Neuronal stem cell (in vitro differentiated cells): ENCODE measurements at places on chromosomes 1 and 21.
A peak's percentile ranks its signal among the peaks of the same experiment; 100 is the strongest.

DNA sequence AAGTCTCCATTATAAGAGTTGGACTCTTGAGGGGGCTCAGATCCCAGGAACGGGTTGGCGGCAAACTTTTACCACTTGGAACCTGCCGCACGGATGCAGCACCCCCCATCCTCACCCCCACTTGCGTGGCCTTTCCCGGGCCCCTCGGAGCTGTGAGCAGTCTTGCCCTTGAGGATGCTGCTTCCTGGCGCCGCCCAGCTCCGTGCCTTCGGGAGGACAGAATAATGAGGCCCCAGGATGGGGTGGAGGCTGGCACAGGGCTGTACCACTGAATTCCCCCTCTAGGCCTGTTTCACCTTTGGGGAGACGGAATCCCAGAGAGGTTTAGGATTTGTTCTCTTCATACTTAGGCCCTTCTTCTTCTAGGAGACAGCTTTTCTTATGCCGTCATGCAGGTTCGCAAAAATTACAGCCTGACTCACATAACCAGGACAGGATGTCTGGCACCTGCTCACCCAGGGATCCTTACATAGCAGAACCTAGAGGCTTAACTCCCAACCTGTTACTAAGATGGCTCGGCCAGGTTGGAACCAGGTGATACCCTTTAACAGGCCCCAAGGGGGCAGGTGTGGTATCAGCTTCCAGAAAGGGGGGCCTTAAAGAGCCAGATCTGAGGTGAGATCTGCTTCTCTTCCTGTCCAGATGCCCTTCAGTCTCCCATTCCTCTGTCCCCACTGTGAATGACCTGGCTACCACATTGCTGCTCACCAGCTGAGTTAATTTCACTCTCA is 1.5 kb downstream of the TRNP1 start:
- DNase-seq = no peak

DNA sequence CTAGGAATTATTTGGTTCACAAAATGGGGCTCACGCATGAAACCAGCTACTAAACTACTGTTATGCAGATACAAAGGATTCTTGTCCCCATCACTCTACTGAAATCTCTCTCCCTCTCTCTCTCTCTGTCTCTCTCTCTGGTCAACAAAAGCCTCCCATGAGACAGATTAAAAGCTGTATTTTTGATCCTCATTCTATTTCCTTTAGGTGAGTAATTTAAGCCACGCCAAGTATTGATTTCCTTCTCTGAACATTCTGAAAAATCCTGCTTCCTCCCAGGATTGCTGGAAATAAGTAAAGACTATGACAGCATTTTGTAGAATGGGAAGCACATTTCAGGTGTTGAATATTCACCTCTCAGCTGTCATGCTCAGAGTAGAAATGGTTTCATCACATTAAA is 43.7 kb downstream of the PRDX6 start:
- DNase-seq = no peak

- no peak for DNase-seq
These were observed 77.0 kb upstream of the CXADR start for GRCh38 chr21:17435565-17436543.

DNA sequence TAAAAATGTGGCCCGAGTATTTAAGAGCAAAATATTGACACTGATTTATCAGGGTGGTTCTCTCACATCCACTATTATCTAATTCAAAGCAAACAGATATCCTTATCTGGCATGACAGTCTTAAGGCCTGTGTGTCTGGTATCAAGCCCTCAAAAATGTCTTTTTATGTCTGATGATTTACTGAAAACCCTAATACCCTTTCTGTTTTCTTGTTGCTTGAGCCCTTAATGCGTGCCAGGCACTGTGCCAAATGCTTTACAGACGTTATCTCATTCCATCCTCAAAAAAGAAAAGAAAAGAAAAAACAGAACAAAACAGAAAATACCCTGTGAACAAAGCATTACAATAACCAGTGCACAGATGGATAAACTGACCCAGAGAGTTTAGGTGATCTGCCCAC is 5.7 kb downstream of the DUSP23 start:
- no peak for DNase-seq

DNA sequence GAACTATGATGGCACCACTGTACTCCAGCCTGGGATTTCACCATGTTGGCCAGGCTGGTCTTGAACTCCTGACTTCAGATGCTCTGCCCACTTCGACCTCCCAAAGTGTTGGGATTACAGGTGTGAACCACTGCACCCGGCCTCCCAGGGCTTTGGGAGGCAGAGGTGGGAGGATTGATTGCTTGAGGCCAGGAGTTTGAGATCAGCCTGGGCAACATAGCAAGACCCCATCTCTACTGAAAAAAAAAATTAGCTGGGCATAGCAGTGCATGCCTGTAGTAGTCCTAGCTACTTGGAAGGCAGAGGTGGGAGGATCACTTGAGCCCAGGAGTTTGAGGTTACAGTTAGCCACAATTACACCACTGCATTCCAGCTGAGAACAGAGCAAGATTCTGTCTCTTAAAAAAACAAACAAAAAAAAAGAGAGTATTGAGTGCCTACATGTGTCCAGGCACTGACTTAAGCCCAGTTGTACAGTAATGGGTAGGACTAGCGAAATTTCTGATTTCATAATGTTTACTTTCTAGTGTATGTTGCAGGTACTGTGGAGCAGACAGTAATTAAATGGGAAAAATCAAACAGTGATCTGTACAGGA is 4.2 kb downstream of the MANEAL start:
- no peak for DNase-seq

DNA sequence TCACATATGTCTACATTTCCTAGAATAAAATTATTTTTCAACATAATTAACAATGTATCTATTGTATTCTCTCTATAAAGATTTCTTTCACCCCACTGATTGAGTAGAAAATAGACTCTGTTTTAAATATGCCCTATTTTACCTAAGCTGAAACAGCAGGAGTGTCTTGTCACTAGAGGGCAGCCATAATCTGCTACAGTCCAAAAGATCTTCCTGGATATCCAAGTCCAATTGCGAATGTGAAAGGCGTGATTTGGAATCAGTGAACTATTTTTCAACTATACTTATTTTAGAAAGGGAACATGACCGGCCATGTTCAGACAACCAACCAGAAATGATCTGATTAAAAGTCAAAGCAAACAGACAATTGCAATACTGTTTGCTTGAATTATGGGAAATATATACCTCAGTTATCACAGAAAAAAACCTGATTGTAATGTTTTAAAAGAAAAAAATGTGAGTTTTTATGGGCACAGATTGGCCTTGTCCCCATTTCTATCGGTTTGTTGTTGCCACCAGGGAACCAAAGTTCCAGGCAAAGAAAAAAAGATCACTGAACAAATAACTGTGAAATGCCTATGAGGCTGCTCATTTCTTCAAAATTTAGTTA is 1211.0 kb upstream of the ADGRL4 start:
- peak; percentile 5 for DNase-seq

DNA sequence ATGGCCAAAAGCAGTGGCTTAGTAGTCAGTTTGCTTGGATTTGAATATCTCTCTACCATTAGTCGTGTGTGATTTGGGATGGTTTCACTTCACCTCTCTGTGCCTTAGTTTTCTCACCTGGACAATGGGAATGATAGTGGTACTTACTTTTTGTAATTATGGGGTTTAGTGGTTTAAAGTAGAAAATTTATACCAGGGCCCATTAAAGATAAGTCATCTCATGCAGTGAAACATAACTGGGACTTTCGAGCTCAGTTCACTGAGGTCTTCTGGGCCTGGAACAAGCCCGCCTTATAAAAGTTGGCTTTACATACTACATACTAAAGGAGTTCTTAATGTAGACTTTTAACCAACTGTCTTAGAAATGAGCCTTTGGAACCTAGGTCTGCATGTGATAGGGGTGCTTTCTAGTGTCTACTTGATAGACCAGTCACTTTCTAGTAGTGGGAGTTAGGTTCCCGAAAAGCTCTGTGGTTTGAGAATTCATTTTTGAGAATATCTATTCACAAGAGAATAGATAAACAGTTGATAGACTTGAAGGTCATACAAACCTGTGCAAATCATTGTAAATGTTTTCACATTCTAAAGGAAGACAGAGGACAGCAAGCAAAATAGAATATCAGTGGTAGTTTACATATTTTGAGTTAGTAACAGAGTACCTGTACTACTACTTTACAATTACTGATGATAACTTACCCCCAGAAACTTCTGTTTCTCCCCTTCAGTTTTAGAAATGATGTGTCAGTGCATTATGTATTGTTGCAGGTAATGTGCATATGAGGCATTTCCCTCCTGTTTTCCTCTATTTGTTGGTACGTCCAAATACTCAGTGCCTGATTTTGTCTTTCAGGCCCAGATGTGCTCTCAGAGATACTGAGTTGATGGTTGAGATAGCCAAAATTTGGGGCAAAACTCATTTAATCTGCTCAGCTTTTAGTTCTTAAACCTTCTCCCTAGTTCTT is 48.0 kb downstream of the DYRK1A start:
- no peak for DNase-seq

DNA sequence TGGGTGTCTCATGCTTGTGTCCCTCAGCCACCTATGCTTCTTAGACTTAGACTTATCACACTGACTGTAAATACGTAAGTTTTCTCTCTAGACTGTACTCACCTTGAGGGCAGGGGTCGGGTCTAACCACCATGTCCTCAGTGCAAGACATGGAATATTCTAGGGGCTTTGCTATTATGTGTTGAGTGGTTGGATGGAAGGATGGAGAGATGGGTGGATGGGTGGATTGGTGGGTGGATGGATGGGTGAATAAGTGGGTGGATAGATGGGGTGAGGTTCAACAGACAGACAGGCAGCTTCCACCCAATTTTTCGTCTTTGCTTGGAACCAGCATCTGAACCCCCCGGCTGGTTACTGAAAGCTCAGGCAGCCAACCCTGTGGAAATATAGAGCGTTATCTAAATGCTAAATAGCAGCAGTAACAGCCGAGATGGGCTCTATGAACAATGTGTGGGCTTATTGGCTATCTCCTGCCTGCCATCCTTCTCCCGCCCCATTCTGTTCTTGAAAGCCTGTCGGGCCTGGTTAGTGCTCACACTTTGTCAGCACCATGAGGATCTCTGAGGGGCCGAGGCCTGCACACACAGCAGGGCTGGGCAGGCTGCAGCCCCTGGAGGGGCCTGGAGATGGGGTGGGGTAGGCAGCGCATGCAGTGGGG is 130.7 kb downstream of the ACTL8 start:
- DNase-seq = no peak

GRCh38 chr1:119787776-119788175 is 19.1 kb upstream of the HMGCS2 start:
- no peak for DNase-seq

DNA sequence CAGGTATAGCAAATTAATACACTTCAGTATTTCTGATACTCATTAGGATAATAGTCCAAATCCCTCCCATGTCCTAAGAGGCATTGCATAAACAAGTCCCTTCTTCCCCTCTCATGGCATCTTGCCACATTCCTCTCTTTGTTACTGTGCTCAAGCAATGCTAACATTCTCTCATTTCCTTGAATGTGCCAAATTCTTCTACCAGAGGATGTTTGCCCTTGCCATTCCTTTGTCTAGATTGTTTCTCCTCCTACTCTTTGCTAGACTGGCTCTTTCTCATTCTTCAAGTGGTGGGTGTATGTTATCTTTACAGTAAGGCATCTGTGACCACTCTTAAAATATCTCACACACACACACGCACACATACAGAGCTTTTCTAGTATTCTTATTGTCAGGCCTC is 621.0 kb upstream of the CXADR start:
- no peak for DNase-seq

DNA sequence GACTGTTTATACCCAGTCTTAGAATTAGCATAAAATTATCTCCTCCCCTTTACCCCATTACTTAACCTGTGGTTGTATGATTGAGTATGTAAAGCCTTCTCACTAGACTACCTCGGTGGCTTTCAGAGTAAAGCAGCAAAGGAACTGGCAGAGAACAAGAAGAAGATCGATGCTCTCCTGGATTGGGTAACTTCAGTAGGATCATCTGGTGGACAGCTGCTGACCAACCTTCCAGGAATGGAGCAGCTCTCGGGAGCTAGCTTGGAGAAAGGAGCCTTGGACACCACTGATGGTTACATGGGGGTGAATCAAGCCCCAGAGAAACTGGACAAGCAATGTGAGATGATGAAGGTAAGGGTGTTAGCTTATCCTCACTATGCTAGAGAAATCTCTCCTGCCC is 138.6 kb upstream of the BMP8A start:
- DNase-seq = no peak

DNA sequence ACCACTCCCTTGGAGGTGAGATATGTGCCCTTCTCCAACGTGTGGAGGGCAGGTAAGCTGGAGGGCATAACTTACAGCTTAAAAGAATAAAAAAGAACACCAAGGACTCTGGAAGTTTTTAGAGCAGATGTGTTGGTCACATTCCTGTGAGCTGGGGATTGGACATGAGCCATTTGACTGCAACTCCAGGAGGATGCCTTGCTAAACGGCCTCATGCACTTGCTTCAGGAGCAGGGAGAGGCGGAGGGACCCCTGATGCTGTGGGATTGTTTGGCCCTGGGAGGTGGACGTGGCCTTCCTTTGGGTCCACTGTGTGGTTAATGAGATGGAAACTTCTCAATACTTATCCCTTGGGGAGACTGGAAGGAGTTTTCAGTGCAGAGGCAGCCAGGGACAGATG is 185.6 kb downstream of the RHOU start:
- no peak for DNase-seq

DNA sequence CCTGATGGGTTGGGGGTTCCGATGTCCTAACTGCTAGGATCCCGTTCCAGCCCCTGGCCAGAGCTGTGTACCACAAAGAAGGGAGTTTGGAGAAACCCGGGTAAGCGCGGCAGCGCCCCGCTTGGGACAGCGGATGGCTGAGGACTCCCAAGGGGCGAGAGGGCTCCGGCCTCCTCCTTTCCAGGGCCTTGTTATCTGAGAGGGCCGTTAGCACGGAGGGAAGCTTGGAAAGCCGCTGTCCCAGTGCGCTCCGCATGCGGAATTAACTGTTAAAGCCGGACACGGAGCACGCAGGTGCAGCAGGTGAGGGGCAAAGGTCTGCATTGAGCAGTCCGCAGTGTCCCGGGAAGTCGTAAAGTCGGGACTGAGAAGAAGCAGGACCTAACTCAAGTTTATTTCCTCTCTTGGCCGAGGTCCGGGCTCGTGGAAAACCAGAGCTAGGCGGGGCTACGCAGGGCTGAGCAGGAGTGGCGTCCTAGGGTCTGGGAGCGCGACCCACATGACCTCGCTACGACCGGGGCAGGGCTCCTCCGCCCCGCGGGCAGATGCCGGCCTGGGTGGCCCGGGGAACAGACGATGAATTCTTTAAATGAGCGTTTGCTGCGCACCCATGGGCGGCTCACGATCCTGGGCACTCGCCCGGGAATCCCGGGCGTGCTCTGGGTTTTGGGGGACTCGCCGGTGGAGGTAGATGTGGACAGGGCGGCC is 4.5 kb downstream of the LHX4 start:
- DNase-seq = no peak

DNA sequence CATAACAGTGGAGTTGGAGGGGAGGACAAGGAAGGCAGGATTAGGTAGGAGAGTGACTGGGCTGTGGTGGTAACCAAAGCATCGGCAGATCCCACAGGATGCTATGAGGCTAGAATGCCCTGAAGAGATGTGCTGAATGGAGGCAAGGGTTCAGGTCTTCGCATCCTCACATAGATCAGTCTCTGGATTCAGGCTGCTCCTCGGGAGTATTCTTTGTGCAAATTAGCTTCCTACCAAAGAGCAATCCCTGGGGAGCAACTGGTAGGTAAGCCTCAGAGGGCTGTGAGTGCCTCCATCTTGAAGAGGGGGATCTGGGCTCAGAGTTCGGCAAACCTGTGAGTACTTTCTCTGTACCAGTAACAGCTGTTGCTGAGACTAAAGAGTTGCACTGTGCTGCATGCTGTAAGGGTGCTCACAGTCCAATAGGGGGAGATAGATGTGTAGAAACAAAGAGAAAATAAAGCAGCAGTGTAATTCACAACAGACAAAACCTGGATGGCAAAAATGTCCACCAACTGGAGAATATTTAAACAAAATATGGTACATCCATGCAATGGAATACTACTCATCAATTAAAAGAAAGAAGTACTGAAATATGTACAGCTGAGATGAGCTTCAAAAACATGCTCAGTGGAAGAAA is 322.4 kb upstream of the DEPDC1 start:
- DNase-seq = no peak
